ENCODE measurements at places on chromosomes 13 and 19.

DNA sequence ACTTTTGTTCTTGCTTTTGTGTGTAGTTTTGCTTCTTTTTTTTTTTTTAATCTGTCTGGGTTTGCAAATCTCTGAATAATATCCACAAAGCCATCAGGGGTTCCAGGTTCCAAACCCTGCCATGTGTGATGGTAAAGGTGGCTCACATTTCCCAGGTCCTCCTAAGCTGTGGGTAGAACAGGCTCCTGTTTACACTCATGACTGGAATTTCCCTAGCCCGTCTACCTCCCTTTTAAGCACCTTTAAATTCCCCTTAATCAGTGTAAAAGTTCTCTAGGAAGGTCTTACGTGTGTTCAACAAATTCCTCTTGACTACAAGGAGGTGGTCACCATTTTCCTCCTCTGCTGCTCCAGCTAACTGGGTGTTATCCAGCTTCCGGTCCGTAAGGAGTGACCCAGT, 62.8 kb downstream of the EFNB2 start:
- no peak for DNase-seq

DNA sequence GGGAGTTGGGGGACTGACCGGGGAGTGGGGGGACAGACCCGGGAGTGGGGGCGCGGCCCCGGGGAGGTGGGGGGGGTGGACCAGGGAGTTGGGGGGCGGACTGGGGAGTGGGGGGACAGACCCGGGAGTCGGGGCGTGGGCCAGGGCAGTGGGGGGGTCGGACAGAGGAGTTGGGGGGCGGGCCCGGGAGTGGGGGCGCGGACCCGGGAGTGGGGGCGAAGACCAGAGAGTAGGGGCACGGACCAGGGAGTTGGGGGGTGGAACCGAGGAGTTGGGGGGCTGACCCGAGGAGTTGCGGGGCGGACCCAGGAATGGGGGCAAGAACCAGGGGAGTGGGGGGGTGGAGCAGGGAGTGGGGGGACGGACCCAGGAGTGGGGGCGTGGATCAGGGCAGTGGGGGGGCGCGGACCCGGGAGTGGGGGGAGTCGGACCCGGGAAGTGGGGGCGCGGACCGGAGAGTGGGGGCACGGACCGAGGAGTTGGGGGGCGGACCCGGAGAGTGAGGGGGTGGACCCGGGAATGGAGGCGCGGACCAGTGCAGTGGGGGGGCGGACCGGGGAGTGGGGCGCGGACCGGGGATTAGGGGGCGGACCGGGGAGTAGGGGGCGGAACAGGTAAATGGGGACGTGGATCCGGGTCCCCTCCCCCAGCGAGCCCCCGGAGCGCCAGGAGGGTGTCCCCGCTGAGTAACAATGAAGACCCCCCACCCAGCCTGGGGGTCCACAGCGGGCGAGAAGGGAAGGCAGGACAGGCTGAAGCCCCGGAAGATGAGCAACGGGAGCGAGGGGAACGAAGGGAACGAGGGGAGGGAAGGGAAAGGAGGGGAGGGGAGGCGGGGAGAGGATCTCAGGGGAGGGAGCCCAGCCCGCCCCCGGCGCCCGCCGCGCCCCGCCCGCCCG, 589 bp downstream of the R3HDM4 start:
- DNase-seq: no peak

DNA sequence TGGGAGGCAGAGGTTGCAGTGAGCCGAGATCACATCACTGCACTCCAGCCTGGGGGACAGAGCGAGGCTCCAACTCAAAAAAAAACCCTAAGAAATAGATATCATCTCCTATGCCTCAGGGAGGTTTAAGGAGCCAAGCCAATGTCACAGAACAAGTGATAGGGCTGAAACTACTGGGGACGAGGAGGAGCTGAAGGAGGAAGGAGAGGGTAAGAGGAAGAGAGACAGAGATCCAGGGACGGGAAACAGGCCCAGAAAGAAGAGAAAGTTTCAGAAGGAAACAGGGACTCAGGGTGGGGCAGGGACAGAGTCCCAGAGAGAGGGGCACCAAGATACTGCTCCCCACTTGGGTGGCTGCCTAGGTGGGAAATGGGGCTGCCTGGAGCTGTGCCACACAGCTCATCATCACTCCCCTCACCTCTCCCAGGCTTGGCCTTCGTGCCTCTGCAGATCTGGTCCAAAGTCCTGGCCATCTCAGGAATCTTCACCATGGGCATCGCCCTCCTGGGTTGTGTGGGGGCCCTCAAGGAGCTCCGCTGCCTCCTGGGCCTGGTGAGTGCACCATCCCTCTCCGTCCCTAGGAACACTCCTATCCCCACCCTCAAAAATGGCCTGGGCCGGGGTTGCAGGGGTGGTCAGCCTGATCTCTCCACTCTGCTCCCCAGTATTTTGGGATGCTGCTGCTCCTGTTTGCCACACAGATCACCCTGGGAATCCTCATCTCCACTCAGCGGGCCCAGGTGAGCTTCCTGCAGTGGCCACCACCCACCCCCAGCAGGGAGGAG, 1.5 kb downstream of the CD37 start:
- DNase-seq: no peak

DNA sequence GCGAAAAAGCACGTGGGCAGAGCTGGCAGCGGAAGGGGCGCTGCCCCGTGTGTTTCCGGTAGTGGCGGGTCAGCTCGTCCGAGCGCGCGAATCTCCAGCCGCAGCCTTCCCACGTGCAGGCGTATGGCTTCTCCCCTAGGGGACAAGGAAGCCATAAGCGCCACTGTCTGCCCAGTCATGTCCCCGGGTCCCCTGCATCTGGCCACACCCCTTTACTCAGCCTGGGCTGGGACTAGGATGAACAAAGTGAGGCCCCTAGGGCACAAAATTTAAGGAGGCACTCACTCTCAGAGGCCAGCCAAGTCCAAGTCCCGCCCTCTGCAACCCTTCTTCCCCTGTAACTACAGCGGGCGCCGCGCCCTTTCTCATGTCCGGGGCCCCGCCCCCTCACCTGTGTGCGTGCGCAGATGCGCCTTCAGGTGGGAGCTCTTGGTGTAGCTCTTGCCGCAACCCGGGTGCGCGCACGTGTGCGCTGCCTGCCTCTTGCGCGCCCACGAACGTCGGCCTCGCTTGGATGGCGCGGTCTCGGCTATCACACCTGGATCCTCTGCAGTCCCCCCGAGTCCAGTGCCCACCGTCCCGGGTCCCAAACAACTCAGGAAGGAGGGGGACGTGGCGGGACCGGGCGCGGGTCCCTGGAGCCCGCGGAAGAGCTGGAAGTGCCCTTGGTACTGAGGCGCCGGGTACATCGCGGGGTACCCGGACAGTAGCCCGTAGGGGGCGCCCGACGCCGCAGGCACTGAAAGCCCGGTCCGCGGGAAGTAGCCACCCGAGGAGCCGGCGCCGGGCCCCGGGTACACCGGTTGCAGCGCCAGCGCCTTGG, 1.9 kb downstream of the KLF1 start:
- DNase-seq: peak; percentile 84

DNA sequence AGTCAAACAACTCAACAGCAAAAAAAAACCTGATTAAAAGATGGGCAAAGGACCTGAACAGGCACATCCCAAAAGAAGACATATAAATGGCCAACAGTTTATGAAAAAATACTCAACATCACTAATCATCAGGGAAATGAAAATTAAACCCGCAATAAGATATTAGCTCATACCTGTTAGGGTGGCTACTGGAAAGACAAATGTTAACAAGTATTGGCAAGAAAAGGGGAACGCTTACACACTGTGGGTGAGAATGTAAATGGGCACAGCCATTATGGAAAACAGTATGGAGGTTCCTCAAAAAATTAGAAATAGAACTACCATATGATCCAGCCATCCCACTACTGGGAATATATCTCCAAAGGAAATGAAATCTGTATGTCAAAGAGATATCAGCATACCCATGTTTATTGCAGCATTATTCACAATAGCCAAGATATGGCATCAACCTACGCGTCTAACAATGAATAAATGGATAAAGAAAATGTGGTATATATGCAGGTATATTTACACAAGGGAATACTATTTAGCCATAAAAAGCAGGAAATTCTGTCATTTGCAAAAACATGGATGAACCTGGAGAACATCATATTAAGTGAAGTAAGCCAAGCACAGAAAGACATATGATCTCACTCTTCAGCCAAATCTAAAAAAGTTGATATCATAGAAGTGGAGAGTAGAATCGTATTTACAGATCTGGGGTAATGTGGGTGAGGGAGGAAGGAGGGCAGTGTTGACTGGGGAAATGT, 2.3 kb downstream of the ZNF780A start:
- no peak for DNase-seq

DNA sequence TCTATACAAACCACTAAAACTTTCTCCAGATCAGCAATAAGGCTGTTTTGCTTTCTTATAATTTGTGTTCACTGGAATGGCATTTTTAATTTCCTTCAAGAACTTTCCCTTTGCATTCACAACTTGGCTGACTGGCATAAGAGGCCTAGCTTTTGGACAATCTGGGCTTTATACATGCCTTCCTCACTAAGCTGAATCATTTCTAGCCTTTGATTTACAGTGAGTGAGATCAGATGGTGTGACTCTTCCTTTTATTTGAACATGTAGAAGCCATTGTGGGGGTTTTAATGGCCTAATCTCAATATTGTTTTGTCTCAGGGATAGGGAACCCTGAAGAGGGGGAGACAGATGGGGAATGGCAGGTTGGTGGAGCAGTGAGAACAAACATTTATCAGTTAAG, 82.7 kb downstream of the FOXO1 start:
- no peak for DNase-seq

GRCh38 chr13:35211949-35212348, 264.5 kb downstream of the MAB21L1 start:
- DNase-seq: no peak

GRCh38 chr19:49415810-49416200, 7.4 kb downstream of the PTH2 start:
- DNase-seq: no peak

GRCh38 chr13:46756977-46757376, 40.0 kb downstream of the ESD start:
- no peak for DNase-seq

DNA sequence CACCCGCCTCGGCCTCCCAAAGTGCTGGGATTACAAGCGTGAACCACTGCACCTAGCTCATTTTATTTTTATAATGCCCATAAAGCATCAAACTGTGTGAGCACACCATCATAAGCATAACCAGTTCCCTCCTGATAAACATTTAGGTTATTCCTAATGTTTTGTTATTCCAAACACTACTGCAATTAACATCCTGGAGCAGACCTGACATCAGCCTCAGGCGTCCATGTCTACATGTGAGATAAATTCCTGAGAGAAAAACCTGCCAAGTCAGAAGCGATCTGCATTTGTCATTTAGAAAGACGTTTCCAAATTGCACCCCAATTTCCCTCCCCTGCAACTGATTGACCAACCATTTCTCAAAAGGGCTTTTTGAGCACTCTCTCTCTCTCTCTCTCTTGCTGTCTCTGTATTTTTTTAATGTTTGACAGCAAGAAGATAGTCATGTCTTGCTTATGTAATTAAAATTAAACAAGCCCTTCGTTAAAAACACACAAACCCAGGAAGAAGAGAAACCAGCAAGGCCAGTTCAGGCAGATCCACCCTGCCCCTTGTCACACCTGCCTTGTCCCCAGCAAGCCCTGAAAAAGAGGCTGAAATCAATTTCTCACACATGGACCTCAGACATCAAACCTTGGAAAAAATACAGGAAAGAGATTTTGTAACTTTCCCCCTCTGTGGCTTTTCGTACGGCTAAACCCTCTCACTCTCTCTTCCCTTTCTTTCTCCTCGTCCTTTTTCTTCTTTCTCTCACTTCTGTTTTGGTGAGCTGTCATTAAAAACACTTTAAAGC, 9.9 kb downstream of the LYPD3 start:
- DNase-seq: no peak
